Activated CD8-positive, alpha-beta T cell treated with anti-CD3 and anti-CD28 coated beads for 36 hours (primary cell): ENCODE measurements at places on chromosomes 12 and 14.

DNA sequence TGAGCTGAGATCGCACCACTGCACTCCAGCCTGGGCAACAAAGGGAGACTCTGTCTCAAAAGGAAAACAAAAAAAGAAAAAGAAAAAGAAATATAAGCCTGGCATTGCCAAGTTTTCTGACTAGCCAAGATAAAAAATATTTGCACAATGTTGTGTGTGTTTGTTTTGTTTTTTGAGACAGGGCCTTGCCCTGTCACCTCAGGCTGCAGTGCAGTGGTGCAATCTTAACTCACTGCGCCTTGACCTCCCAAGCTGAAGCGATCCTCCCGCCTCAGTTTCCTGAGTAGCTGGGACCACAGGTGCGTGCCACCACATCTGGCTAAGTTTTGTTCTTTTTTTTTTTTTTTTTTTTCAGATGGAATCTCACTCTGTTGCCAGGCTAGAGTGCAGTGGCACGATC, 5.5 kb upstream of the C12orf43 start:
- DNase-seq, result no peak

- DNase-seq, result no peak
Observed at GRCh38 chr14:93945070-93945399, 17.9 kb downstream of the FAM181A start.

GRCh38 chr12:28258998-28259397, 68.7 kb downstream of the CCDC91 start:
- DNase-seq, result no peak

- DNase-seq, result no peak
Observed at GRCh38 chr12:130434560-130434959, 96.9 kb downstream of the PIWIL1 start.

DNA sequence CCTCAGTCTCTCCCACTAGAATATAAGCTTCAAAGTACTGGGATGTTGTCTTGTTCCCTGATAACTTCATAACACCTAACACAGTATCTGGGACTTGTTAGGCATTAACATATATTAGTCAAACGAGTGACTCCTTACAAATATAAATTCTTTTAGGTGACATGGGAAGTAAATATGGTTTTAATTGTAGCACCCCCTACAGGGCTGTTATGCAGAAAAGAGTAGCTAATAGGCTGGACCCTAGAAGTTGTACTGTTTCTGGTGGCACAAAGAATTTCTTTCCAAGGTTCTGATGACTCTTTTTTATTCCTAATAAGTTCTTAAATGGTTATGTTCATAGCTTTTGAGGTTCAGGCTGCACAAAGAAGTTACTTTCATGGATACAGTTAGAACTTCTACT, 29.8 kb downstream of the GPATCH2L start:
- no peak for DNase-seq

DNA sequence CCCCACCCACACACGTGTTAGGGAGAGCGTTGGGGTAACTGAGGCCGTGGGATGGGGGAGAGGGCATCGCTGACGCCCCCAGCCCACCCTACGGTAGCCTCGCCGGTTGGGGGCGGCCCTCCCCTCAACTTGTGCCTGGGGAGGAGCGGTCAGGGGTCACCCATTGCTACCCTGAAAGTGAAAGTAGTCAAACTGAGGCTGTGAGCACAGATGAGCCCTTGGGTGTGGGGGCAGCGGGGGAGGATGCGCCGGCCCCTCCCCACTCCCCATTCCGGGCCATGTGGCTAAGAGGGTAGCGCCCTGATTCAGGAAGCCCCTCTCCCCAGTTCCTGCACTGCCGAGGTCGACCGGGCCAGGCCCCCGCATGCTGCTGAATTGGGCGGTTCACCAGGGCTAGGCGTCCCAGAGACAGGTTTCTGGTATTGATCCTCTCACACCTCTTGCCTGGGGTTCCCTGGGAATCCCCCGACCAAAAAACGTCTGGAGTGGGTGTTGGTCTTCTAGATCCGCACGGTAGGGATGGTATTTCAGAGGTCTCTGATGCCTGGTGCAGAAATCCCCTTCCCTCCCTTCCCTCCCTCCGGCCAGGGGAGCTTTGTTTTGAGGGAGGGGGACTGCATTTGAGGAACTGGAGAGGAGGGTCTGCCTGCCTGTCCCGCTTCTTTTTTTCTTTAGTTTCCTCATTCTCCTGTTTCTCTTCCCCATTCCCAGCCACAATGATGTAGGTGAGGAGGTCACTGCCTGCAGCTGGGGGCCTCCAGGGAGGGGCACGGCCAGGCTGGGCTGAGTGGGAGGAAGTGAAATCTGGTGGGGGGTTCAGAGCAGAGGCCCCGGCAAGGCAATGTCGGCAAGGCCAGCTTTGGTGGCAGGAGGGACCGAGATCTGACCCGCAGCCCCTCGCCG, 1.0 kb downstream of the SH2B3 start:
- peak; percentile 82 for DNase-seq

DNA sequence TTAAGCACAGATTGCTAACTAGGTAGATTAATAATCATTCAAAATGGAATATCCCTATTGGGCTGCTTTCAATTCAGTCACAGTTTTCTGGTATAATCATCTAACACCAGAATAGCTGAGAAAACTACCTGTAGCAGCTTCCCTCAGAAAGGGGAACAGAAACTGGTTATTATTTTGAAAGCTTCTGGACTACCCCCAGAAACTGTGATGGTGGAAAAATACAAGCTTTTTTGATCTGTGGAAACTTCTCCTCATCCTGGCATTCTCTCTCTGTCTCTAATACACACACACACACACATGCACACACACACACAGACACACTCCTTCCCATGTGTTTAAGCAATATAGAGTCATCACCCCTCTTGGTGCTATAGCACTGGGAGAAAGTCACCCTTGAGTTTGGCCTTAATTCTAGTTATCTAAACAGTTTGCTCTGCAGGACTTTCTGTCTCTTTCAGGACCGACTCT, 251.5 kb upstream of the LMO3 start:
- DNase-seq, result no peak

DNA sequence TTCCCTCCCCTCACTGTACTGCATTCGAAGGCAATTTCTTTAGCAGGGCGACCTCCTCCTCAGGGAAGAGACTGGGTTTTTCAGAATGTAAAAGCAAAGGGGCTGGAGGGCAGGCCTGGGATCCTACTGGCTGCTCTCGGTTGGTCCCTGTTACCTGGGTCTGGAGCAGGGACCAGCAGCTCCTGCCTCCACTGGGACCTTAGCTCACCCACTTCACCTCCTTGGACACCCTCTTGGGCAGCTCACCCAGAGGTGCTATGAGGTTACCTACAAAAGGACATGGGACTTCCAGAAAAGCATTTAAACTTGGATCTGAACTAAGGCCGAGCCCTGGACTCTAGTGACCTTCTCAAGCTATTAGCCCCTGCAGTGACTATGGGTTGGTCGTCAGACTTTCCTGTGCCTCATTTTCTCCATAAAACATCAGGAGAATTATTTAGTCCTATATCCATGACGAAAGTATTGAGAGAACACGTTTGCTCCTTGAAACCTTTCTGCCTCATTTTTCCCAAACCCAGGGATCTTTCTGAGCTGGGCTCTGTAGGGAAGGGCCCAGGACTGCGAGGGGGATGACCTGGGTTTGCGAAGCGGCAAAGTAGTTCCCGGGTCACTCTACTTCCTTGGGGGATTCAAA, 65.0 kb downstream of the FBXL14 start:
- no peak for DNase-seq

DNA sequence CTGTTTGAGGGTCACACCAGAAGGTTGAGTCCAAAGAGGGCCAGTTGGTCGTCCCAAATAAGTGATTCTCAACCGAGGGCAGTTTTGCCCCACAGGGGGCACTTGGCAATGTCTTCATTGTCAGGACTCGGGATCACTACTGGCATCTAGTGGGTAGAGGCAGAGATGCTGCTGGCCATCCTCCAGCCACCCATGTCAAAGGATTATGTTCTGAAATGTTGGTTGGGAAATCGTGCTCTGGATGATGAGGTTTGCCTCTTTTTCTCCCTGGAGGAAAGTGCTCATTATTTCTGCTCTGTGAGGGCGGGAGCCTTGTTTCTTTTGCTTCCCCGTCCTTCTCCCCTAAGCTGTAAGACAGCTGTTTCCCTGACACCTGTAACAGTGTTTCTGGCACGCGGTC, 3.6 kb downstream of the ZNF839 start:
- DNase-seq, result peak; percentile 56

GRCh38 chr14:59370158-59370742, 94.9 kb downstream of the GPR135 start:
- DNase-seq, result no peak

DNA sequence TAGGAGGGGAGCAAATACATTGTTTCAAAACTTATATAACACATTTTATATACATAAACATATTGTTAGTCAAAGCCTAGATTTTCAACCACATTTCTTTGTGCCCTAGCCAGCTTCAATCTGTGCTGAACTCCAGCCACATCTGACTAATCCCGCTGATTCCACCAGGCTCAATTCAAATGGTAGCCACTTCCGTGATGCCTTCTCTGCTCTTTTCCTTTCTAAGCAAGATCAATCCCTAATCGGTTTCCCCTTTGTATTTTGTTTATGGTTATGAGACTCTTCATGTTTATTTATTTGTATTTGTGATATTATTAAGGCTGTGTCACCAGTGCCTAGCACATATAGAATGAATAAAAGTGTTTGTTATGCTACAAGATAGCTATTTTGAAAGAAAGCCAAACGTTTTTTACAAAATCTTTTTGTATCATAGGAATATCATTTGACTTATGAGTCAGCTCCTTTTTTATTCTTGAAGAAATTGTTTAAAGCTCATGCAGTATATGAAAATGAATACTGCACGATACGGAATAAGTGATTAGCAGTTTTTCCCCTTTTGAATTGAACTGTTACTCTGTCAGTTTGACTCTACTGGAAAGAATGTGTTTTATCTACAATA, 110.2 kb downstream of the PLEKHA5 start:
- DNase-seq, result no peak
